ENCODE measurements at places on chromosomes 13 and 19.

GRCh38 chr19:38483016-38483630, 49.6 kb downstream of the RYR1 start:
- no peaks in the 10 kb centered on the region for H3K36me3 ChIP-seq
- peaks cover 2% of the 10 kb centered on the region for H3K27me3 ChIP-seq
- no peak for DNase-seq
- no peak overlapping the region for H3K4me3 ChIP-seq
- H3K27ac ChIP-seq = no peak overlapping the region
- H3K4me1 ChIP-seq = no peaks in the 10 kb centered on the region

- H3K4me3 ChIP-seq = no peak overlapping the region
- no peak for DNase-seq
- peaks cover 4% of the 10 kb centered on the region for H3K36me3 ChIP-seq
- no peak overlapping the region for H3K27ac ChIP-seq
- no peaks in the 10 kb centered on the region for H3K27me3 ChIP-seq
Observed at GRCh38 chr13:100138859-100139491, 50.1 kb downstream of the PCCA start.

DNA sequence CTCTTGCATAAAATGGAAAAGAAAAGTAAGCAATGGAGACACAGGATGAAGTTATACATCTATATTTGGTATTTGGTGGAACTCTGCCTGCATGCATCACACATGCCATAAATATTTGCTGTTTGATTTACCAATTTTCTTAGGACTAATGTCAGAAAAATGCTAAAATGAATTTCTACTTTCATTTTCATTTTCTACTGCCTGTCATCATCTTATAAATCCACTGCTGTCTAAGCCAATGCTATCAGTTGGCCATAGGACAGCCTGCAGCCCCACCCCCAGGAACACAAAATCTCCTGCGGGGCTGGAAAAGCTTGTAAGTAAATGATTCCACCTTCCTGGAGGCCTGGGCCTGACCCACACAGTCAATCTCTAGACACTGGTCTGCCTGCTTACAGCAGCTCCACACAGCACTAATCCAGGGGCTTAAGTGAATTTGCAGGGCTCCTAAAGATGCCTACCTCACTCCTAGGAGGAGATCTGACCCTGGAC, 122.0 kb downstream of the ENOX1 start:
- H3K27ac ChIP-seq = peak overlapping the region; percentile 32
- peaks cover 7% of the 10 kb centered on the region for H3K27me3 ChIP-seq
- H3K4me1 ChIP-seq = peaks cover 10% of the 10 kb centered on the region
- DNase-seq = no peak

GRCh38 chr19:50330365-50331078, 1.3 kb upstream of the KCNC3 start:
- H3K27ac ChIP-seq = peak overlapping the region; percentile 48
- H3K36me3 ChIP-seq = peaks cover 5% of the 10 kb centered on the region
- DNase-seq = peak; percentile 69
- peaks cover 7% of the 10 kb centered on the region for H3K27me3 ChIP-seq
- peak overlapping the region; percentile 71 for H3K4me3 ChIP-seq
- peaks cover 46% of the 10 kb centered on the region for H3K4me1 ChIP-seq

DNA sequence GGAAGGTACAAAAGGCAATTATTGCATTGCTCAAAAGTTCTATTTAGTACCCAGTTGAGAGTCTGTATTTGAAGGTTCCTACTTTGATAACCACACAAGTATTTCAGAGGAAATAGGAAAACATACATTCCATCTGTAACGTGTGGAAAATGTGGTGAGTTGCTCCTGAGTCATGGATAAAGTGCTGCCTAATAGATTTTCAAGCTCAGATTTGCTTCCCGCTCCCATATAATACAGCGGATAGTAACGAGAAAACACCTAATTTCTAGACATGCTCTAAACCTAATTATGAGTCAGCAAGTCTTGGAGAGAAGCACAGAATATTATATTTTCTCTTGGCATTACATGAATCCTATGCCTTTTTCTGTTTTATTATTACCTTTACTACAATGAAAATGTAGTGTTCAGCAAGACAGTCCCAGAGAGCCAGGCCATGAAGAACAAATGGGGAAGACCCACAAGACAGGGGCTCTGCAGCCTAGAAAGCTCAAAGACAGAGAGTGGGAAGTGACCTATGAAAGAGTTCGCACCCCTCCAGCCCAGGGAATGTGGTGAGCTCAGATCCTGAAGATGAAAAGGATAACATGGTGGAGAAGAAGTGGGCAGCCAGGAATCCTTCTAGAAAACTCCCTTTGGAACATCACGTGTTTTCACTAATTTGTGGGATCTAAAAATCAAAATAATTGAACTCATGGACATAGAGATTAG, 116.1 kb downstream of the STARD13 start:
- no peak for DNase-seq
- H3K36me3 ChIP-seq = peaks cover 2% of the 10 kb centered on the region
- H3K4me3 ChIP-seq = no peak overlapping the region

DNA sequence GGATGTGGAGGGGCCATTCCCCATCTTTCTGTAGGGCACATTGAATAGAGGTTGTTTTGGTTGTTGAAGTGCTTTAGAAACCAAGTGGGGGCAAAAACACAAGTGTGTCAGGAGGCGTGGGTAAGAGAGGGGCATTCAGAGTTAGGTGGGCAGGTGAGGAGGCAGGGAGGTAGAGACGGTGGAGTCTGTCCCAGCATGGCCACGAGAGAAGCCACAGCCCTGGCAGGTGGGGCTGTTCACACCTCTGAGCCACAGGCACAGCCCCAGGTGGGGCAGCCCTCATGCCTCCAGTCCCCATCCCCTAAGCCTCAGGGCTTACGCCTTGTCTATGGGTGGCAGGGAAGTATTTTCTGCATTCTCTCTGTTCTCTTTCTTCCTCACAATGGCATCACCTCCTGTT, 43.7 kb downstream of the KCTD15 start:
- DNase-seq = no peak
- no peak overlapping the region for H3K27ac ChIP-seq
- peaks cover 4% of the 10 kb centered on the region for H3K36me3 ChIP-seq
- no peaks in the 10 kb centered on the region for H3K4me1 ChIP-seq

GRCh38 chr19:5609881-5610448, 12.6 kb downstream of the SAFB2 start:
- no peak overlapping the region for H3K4me3 ChIP-seq
- H3K27ac ChIP-seq = peak overlapping the region; percentile 47
- H3K4me1 ChIP-seq = peaks cover 19% of the 10 kb centered on the region
- peaks cover 16% of the 10 kb centered on the region for H3K36me3 ChIP-seq
- DNase-seq = no peak

GRCh38 chr13:30744681-30745077, 9.3 kb downstream of the ALOX5AP start:
- peak overlapping the region; percentile 76 for H3K4me3 ChIP-seq

- DNase-seq = no peak
- H3K27me3 ChIP-seq = no peaks in the 10 kb centered on the region
- peaks cover 68% of the 10 kb centered on the region for H3K4me1 ChIP-seq
- peaks cover 11% of the 10 kb centered on the region for H3K36me3 ChIP-seq
Observed at GRCh38 chr19:38653028-38653571, 5.7 kb downstream of the ACTN4 start.

- no peak overlapping the region for H3K27ac ChIP-seq
- H3K4me1 ChIP-seq = no peaks in the 10 kb centered on the region
- no peak for DNase-seq
- no peaks in the 10 kb centered on the region for H3K36me3 ChIP-seq
Observed at GRCh38 chr13:34414616-34415015, 527.5 kb upstream of the NBEA start.

- no peaks in the 10 kb centered on the region for H3K27me3 ChIP-seq
- H3K4me3 ChIP-seq = no peak overlapping the region
- H3K4me1 ChIP-seq = peaks cover 74% of the 10 kb centered on the region
- peaks cover 19% of the 10 kb centered on the region for H3K36me3 ChIP-seq
- no peak for DNase-seq
- peak overlapping the region; percentile 95 for H3K27ac ChIP-seq
Observed at GRCh38 chr19:42204664-42205063, 12.8 kb downstream of the DEDD2 start.

DNA sequence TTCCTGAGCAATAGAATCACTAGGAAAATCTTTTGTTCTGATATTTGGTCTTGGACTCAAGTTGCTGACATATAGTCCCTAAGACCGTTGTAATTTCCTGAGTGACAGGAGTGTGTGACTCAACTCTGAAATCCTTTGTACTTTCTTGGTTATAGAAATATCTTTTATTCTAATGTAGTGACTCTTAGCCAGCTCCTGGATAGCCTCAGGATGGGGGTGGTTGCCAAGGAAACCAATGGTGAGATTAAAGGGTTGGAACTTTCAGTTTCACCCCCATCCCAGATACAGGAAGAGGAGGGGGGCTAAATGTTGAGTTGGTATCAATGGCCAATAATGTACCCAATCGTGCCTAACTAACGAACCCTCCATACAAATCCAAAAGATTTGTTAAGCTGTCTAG, 41.8 kb downstream of the MBD3L2B start:
- peaks cover 5% of the 10 kb centered on the region for H3K27me3 ChIP-seq
- no peak for DNase-seq
- no peak overlapping the region for H3K4me3 ChIP-seq
- no peaks in the 10 kb centered on the region for H3K4me1 ChIP-seq
- H3K27ac ChIP-seq = no peak overlapping the region

DNA sequence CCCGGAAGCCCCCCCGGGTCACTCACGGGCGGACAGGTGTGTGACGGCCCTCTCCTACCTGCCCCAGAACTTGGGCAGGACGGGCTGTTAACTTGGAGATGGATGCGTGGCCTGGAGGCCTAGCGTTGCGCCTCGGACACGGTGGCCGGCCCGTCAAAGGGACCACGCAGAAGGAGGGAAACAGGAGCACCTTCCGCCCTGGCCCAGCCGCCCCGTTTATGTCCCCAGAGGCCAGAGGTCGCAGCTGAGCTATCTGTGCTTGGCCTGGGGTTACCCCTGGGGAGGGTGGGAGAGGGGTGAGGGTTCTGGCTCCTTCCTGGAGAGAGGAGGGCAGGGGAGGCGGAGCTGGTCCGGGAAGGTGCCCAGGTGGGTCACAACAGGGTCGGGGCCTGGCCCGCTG, 35.6 kb downstream of the GADD45B start:
- H3K36me3 ChIP-seq = no peaks in the 10 kb centered on the region
- DNase-seq = no peak

GRCh38 chr19:41363753-41364523, at the start of gene B9D2:
B9D2 (minus strand) TSS chr19:41364149; CDS start chr19:41363519, 630 bp downstream.
- peak within 1 kb of the TSS; percentile 96 for H3K27ac ChIP-seq
- H3K4me1 ChIP-seq = peaks cover 25% of the 10 kb centered on the region
- peak within 1 kb of the TSS; percentile 89 for H3K4me3 ChIP-seq
- H3K36me3 ChIP-seq = peaks cover 2% of the 10 kb centered on the region
- no peaks in the 10 kb centered on the region for H3K27me3 ChIP-seq

GRCh38 chr19:2613507-2614295, 88.8 kb downstream of the GNG7 start:
- no peaks in the 10 kb centered on the region for H3K27me3 ChIP-seq
- DNase-seq = peak; percentile 40
- H3K4me1 ChIP-seq = peaks cover 25% of the 10 kb centered on the region
- H3K27ac ChIP-seq = no peak overlapping the region

DNA sequence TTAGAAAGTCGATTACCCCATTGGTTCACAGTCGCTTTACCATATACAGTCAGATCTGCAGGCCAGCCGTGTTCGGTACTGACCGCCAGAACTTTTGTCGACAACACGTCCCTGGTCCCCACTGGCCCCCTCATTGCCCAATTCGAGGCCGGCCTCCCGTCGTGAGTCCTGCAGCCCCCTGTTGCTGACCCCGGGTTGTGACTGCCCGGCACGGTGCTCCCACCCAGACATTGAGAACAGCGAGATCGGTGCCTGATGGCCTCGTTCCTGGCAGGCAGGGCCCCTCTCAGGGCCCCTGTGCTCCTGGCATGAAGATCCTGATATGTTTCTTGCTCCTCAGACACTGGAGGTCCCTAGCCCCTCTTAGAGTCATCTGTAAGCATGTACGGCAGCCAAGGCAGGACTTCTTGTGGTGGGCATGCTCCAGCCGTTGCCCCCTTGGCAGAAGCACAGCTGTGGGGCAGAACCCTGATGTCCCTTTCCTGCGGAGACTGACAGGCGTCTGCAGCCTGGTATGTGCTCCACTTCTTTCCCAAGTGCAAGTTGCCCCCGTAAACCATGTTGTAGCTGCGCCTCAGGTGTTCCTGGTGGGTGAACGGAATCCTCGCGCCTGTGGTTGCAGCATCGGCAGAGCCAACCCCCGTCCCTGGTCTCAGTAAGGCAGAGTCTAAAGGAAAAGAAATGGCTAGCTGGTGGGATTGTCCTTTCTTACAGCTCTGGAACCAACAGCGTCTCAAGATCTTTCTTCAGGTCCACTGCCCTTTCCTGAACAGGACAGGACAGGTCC, 123.2 kb upstream of the SPACA7 start:
- no peaks in the 10 kb centered on the region for H3K4me1 ChIP-seq
- peaks cover 2% of the 10 kb centered on the region for H3K36me3 ChIP-seq
- no peak overlapping the region for H3K27ac ChIP-seq
- no peak overlapping the region for H3K4me3 ChIP-seq
- DNase-seq = no peak
- H3K27me3 ChIP-seq = peaks cover 44% of the 10 kb centered on the region

- H3K4me3 ChIP-seq = no peak overlapping the region
- no peak for DNase-seq
Observed at GRCh38 chr13:75533861-75534260, 3.8 kb downstream of the COMMD6 start.

DNA sequence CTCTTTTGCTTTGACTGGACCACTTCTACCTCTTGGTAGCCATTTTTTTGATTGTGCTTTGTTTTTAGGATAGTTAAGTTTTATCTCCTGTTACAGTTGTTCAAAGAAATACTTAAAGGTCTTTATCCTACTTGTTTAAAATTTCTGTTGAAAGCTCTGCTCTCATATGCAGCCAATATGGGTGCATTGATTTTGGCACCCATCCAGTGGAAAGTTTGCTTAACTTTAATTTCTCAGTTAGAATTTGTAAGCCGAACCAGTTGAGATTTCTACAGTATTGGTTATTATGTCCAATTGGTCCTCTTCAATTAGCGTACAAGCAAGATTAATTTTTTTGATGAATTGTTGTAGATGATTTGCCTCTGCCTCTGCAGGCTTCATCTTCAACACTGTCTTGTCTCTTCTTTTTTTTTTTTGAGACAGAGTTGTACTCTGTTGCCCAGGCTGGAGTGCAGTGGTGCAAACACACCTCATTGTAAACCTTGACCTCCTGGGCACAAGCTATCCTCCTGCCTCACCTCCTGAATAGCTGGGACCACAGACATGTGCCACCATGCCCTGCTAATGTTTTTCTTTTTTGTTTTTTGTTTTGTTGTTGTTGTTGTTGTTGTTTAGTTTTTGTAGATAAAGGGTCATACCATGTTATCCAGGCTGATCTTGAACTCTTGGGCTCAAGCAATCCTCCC, 65.3 kb downstream of the MAB21L1 start:
- no peaks in the 10 kb centered on the region for H3K27me3 ChIP-seq
- H3K4me1 ChIP-seq = no peaks in the 10 kb centered on the region
- no peak overlapping the region for H3K4me3 ChIP-seq
- H3K27ac ChIP-seq = no peak overlapping the region
- no peaks in the 10 kb centered on the region for H3K36me3 ChIP-seq

DNA sequence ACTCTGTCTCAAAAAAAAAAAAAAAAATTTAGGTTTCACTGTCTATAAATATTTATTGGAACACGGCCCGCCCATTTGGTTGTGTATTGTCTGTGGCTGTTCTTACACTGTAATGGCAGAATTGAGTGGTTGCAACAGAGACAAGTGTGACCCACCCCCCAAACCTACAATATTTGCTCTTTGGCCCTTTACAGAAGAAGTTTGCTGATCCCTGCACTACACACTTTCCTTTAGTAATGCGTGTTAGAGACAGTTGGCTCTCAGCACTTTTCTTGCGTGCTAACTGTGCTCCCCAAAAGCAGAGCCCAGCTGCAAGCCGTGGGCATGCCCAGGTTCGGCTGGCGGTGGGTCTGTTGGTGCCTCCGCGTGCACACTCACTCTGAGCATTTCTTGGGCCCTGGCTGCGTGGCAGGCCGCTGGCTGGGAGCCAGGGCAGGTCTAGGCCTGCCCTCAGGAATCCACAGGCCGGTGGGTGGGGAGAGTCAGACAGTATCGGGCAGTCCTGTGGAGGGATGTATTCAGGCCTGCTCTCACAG, 72.6 kb downstream of the SIPA1L3 start:
- no peaks in the 10 kb centered on the region for H3K27me3 ChIP-seq
- peaks cover 9% of the 10 kb centered on the region for H3K4me1 ChIP-seq
- no peak for DNase-seq
- H3K4me3 ChIP-seq = no peak overlapping the region
